Stomach (tissue), 19 donors: ENCODE measurements at places on chromosomes 11 and 22.

GRCh38 chr22:20428496-20429253, 8.9 kb downstream of the SCARF2 start:
- DNase-seq = no peak

DNA sequence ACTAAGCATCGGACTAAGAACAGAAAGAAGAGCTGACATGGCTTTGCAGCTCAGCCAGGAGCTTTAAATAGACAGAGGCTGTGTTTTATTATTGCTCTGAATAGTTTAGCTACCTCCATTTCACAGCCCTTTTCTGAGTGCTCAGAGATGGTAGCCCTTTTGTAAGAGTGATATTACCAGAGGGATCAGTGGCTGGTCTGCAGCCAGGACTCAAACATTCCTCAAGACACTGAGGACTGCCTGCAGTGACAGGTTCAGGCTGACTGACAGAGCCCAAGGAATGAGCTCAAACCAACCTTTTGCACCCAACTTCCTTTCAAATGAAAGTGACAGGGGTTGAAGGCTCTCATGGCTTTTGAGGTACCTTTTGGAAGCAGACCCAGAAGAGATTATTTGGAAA, 189.0 kb downstream of the DDX10 start:
- peak; percentile 18 for DNase-seq

DNA sequence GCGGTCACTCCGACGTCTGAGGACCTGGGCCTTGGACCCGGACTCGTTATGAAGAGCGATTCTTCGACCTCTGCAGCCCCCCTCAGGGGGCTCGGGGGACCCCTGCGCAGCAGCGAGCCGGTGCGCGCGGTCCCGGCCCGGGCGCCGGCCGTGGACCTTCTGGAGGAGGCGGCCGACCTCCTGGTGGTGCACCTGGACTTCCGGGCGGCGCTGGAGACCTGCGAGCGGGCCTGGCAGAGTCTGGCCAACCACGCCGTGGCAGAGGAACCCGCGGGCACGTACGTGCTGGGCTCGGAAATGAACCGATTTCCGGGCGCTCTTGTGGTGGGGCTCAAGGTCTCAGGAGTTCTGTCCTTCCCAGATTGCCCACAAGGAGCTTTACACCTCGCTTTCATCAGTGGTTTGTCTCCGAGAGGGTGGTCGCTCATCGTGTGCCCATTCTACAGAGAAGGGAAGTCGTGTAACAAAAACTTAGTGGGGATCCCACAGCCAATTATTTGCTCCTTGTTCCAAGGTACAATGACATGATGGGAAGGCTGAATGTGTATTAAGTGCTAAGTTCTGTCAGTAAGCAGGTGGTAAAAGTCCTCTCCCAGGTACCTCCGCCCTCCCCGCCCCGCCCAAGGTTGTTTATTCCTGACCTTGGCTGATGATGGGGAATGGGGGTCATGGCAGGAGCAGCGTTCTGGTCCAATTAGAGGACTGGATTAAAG, 695 bp downstream of the PEX26 start:
- DNase-seq = peak; percentile 76

DNA sequence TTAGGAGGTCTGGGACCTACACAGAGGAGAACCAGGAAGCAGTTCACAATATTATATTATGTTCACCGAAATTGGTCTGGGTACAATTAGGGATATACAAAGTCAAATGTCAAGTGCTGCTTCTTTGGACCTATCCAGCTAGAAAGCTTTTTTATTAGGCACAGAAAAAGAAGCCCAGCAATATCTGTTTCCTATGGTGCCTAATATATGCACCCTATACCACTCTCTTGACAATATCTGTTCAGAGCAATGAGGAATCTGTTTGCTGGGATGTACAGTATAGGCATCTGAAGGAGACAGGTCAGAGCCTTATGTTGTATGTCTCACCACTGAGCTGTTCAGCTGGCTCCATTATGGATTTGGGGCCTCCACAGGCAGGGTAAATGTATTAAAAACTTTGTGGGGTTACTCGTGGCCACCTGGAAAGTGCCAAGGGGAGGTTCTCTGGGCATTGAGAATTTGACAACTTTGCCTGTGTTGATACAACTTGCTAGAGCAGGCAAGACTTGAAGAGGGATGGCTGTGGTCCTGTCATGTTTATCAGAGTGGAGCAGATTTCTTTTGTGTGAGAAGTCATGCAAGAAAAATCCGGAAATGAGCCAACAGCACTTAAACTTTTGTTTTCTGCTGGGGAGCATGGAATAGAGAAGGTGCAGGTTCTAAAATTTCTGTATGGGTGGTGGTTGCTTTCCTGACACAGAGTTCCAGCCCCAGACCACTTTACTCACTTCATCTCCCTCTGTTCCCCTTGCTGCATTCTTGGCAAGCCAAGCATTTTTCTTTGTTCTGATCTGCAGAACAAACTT, 10.1 kb downstream of the STIM1 start:
- DNase-seq = peak; percentile 46

DNA sequence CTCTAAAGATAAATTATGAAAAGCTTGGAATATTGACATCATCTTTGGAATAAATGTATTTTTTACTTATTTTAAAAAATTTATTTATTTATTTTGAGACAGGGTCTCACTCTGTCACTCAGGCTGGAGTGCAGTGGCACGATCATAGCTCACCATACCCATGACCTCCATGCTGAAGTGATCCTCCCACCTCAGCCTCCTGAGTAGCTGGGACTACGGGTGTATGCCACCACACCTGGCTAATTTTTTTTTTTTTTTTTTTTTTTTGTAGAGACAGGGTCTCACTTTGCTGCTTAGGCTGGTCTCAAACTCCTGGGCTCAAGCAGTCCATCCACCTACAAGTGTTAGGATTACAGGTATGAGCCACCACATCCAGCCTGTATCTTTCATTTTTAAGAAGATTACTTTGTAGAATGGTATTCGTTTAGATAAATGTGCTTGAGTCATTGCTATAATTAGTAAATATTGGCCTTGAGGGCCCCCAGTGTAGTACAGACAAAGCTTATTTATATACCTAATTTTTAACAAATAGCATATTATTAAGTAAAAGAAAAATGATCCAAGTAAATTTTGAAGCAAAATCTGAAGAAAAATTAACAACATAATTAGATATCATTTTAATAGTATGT, 8.5 kb downstream of the SWAP70 start:
- no peak for DNase-seq

DNA sequence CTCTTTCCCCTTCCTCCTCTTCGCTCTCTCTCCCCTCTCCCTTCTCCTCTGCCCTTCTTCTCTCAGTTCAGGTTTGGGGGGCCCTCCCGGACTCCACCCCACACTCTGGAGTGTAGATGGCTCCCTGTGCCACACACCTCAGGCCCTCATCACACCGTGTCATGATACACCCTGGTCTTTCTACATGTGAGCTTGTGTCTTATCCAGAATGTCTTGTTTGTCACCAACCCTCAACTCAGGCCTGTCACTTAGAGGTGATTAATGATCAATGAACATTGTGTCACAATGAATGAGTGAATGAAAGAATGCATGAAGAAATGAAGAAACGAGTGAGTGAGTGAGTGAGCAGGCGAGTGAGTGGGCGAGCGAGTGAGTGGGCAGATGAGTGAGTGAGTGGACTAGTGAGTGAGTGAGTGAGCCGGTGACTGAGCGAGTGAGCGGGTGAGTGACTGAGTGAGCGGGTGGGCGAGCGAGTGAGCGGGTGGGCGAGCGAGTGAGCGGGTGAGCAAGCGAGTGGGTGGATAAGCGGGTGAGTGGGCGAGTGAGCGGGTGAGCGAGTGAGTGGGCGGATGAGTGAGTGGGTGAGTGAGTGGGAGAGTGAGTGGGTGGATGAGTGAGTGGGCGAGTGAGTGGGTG, 33.8 kb downstream of the CAPN1 start:
- DNase-seq = peak; percentile 16

GRCh38 chr11:8480858-8481257, 113.2 kb downstream of the STK33 start:
- DNase-seq = no peak

DNA sequence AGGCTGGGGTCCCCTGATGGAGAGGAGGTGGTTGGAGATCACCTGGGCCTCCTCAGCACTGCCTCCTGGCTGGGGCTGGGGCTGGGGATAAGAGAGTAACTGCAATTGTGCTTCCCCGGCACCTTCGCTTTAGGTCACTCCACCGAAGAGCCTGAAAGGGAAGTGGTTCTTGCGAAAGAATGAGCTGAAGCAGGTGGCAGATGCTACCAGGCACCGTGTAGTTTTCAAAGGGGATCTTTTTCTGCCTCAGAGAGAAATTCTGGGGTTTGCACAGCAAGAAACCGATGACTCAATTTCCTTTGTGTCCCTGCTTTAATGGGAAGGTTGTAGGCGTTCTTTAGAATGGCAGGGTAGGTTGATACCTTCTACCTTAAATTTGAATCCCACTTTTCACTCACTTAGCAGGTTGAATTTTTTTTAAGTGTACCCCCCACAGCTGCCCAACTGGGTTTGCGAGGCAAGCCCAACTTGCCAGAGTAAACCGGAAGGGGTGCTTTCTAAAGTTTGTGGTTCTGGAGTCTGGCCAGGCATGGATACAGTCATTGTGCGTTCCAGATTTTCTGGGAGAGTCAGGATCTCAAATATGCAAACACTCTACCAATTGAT, 5.3 kb downstream of the CD44 start:
- peak; percentile 56 for DNase-seq

- no peak for DNase-seq
Measured at GRCh38 chr11:72257570-72257969, 13.6 kb upstream of the PHOX2A start.

DNA sequence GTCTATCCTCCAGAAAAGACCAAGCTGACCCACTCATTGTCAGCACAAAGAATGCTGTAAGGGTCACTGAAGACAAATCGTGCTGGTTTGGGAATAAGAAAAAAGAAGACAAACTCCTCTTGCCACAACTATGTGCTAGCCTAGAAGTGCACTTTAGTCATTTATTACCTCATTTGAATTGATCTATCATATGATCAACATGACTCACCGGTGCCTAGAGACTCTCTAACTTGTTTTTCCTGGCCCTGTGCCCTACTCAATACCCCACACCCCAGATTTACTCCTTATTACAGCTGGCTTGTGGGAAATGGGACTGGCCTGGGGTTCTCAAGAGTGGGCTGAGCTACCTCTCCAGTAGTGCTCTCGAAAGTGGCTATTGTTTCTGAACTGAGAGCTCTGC, 35.9 kb upstream of the HORMAD2 start:
- DNase-seq = peak; percentile 80

DNA sequence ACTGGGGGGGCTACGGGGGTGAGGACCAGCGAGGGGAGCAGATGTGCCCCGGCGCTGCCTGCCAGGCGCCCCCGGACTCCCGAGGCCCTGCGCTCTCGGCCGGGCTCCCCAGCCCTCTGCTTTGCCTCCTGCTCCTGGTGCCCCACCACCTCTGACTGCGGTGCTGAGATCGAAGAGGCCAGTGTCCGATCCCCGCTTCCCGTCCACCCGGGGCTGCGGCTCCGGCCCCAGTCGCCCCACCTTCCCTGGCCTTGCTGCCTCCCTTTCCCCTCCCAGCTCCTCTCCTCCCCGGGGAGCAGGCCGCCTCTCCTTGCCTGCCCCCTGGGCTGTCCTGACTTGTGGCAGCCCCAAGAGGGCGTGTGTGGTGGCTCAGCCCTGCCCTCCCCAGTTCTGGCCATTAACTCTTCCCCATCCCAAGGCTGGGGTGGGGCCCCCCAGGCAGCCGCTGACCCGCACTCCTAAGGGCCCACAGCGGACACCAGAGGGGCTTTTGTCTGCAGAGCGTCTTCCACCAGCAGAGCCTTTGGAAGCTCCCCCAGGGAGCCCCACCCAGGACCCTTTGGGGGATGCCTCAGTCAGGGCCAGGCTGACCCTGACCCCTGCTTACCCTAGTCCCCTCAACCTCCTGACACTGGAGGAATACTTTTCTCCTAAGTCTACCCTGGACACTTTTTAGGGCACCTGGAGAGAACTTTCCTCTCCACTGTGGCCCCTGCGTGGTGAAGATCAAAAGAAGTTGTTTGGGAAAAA, 16.6 kb downstream of the RTN4RL2 start:
- DNase-seq = peak; percentile 77

GRCh38 chr22:29117799-29118477, 45.1 kb downstream of the KREMEN1 start:
- DNase-seq = no peak

GRCh38 chr11:3002351-3002861, 10.3 kb upstream of the NAP1L4 start:
- DNase-seq = peak; percentile 23

- no peak for DNase-seq
Measured at GRCh38 chr22:40805239-40805638, 13.9 kb downstream of the SLC25A17 start.

DNA sequence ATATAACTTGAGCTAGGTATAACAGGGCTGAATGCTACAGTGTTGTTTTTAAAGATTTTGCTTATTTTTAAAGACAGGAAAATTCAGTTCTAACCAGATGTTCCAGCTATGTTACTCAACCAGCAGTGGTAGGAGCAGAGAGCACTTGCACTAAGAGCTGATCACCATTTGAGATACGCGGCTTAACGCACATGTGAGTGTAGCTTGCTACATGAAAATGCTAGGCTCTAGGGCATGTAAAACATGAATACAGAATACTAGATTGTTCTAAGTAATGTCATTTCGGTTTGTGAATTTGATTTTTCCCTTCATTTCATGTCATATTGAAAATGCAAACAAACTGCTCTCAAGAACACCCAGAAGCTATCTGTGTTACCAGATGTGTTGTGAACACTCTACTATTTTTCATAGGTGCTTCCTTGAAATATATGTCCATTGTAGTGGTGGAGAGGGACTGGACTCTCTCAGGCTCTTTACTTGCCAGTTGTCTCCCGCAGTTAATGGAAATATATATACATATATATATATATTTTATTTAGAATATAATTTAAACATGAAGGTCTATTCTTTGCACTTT, 10.8 kb upstream of the TECTA start:
- DNase-seq = no peak

- no peak for DNase-seq
Measured at GRCh38 chr11:10314199-10315072, 9.6 kb downstream of the ADM start.

- DNase-seq = no peak
Measured at GRCh38 chr11:6385046-6385777, 5.1 kb upstream of the SMPD1 start.

- peak; percentile 90 for DNase-seq
Measured at GRCh38 chr11:68099474-68100405, 21.4 kb downstream of the CHKA start.

- no peak for DNase-seq
Measured at GRCh38 chr22:45491841-45492240, 10.8 kb upstream of the FBLN1 start.

- no peak for DNase-seq
Measured at GRCh38 chr22:31526270-31526669, 29.9 kb downstream of the SFI1 start.

DNA sequence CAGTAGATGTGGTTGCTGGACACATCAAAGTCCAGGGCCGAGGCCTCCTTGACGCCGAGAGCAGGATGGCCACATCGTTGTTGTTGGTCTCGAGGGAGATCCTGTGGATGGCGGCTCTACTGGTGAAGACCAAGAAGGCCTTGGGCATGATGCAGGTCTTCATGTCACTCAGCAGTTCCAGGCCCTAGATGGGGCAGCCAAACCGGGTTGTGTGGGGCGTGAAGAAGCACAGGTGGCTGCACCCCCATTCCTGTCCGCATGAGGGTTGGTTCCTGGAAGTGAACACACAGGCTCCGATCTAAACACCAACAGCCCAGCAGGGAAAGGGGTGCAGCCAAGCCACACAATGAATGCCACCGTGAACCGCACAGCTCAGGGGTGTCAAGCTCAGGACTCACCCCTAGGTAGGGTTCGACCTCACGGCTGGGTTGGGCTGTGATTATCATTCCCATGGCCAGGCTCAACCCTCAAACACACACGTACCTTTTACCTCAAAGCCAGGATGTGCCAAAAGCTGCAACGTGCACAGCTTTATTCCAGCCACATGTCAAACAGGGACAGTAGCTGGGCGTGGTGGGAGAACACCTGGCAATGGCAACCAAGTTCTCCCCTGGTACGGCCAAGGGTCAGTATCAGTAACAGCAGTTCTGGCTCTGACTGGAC, 132.3 kb downstream of the CRYBB2 start:
- DNase-seq = peak; percentile 21

- no peak for DNase-seq
Measured at GRCh38 chr22:38774496-38775166, 18.8 kb upstream of the SUN2 start.
